ENCODE measurements at places on chromosomes 5 and 9.

DNA sequence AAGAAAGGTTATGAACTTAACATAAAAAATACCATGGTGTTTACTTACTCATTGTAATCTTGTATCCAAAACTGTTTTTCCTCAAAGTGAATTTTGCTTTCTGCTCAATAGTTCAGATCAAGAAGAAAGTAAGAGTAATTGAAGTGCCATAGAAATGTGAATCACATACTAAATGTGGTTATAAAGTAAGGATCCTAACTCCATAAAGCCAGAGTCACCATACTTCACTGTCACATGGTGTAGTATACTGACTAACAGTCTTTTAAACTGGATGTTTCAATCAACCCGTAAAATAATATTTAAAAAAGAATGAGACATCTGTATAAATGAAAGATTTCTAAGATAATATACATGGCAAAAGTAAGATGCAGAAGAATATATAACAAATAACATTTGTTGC lies 72.1 kb downstream of the NIPBL start:
- DNase-seq, result no peak

DNA sequence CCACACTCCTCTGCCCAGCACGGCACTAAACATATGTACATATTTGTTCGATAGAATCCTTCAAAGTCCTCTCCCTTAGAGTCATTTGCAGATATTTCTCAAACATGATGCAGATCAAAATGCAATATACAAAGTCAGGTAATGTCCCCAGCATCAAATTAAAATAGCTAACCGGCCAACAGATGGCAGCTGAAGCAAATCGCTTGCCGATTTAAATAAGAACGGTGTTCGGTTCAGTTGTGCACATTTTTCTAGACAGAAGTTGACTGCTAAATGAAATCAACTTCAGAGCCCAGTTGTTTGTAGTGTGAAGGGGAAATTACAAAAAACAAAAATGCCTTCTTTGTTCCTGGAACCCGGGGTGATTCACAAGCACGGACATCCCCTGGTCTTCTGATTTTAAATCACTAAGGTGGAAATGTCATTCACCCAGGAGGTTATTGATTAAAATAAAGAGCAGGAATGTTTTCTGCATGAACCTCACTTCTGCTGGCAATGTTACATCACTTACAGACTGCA lies 219.2 kb downstream of the EBF1 start:
- no peak for DNase-seq

GRCh38 chr9:2060424-2060823 lies 45.3 kb downstream of the SMARCA2 start:
- DNase-seq, result no peak

DNA sequence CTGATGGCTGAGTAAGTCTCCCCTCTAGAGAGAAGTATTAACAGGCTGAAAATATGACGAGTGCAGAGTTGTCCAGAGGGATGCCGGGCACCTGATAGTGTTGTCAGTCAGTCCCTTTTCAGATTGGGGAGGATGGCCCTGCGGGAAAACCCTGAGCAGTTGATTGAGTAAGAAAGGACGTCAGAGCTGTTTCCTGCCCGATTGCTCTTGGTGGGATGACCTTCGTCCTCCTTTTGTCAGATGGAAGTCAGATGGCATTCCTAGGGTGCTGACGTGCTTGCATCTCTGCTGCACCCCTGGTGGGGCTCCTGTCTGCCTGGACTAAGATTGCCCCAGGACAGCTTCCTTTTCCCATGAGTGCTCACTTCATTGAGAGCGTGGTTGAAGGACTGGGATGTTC lies 9.8 kb downstream of the ZNF354B start:
- no peak for DNase-seq

DNA sequence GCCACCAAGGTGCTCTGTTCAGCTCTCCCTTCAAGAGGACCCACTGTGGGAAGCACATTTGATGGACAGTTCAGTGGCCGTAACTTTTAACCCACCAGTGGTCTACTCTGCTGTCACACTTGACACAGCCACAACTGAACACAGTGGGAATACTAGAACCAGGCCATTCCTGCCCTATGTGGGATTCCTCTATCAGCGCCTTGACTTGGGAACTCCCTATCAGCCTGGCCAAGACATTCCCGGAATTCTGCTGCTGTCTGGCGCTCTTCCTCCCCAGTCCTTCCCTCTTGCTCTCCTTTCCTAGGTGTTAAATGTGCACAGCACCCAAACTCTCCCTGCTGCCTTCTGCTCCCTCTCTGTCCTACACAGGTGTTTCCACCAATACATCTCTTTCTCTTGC lies 23.1 kb upstream of the SH3PXD2B start:
- no peak for DNase-seq

- DNase-seq, result no peak
Measured at GRCh38 chr9:130930132-130930803, 8.8 kb downstream of the FIBCD1 start.

- no peak for DNase-seq
Measured at GRCh38 chr5:93130624-93131490, 450.2 kb downstream of the NR2F1-AS1 start.

DNA sequence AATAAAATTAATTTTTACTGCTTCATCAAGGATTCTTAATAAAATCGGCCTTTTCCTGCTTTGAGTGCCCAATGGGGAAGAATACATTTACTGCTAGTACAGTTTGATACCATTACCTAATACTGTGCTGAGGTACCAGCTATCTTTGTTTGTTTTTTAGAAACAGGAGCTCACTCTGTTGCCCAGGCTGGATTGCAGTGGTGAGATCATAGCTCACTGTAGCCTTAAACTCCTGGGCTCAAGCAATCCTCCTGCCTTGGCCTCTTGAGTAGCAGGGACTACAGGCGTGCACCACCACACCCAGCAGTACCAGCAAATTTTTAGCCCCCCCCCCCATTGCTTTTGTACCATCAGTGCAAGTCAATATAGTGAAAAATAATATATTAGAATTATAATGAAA lies 13.6 kb upstream of the ANKHD1 start:
- no peak for DNase-seq

GRCh38 chr5:54403885-54404416 lies 51.5 kb upstream of the HSPB3 start:
- no peak for DNase-seq

GRCh38 chr5:124040799-124041198 lies 528.8 kb downstream of the CSNK1G3 start:
- DNase-seq, result no peak

- no peak for DNase-seq
Measured at GRCh38 chr5:127887282-127887681, 184.1 kb downstream of the CCDC192 start.

DNA sequence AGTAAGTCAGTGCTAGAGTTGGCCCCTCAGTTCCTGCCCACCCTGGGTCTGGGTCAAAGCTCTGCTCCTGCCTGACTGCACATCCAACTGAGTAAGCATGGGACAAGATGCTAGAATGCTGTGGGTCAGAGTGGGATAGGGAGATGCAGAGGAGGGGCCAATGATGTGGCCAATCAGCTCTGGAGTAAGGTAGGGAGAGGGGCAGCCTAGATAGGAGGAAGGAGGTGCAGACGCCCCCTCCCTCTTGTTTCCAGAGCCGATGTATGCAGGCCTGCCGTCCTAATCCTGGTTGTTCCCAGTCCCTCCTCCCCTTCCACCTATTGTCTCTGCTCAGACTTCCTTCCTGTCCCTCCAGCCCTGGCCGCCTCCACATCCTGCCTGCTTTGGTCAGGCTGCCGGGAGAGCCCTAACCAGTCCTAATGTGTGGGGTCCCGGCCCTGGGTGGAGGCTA lies 1.3 kb downstream of the ARAP3 start:
- DNase-seq, result no peak

- peak; percentile 48 for DNase-seq
Measured at GRCh38 chr5:149834246-149834855, 104.2 kb downstream of the PPARGC1B start.

GRCh38 chr5:59831326-59832010 lies 62.1 kb downstream of the PDE4D start:
- DNase-seq, result no peak

GRCh38 chr5:172002840-172003512 lies 3.5 kb downstream of the FBXW11 start:
- DNase-seq, result no peak

DNA sequence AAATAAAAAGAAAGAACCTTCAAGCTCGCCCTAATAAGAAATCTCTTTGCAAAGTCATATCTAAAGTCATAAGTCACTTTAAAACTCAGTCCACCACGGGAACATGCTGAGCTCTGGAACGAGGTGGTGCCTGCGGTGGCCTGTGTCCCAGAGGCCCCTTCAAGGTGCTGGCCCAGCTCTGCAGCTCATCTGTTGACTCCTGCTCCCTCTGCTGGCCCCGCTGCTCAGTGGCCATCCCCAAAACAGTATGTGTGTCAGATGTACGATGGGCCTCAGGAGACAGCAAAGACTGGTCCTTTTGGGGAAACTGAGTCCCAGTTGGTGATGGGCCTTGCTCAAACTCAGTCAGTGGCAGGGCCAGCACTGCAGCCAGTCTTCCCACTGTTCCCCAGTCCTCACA lies 22.8 kb upstream of the FOXB2 start:
- no peak for DNase-seq

DNA sequence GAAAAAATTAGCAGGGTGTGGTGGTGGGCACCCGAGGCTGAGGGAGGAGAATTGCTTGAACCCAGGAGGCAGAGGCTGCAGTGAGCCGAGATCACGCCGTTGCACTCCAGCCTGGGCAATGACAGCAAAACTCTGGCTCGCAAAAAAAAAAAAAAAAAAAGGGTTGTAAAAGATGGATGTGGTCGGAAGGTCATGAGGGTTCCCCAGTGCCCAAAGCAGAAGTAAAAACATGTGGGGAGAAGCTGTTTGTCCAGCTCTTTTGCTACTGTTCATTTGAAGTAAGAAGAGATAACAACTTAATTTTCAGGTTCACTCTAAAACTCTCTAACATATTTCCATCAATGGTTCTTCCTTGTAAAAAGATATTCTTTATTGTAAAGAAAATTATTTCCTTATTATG lies 57.1 kb upstream of the GOLPH3 start:
- DNase-seq, result no peak

DNA sequence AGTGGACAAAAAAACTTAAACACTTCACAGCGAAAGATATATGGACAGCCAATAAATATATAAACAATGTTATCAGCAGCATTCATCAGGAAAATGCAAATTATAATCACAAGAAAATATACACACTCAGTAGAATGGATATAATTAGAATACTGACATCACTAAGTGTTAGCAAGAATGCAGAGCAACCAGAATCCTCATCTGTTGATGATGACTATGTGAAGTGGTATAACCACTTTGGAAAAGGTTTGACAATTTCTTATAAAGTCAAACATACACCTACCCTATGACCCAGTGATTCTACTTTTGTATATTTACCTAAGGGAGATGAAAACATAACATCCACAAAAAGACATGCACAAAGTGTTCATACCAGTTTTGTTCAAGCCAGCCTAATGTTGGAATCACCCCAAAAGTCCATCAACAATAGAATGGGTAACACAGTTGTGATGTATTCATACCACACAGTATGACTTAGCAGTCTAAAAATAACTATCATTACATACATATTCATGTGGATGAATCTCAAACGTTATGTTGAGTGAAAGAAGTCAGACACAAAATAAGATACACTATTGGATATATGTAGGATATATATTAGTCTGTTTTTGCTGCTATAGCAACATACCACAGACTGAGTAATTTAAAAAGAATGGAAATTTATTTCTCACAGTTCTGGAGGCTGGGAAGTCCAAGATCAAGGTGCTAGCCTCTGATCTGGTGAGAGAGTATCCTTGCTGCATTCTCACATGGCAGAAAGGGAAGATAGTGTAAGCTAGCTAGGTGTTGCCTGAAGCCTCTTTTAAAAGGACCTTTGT lies 148.8 kb upstream of the ADAMTSL1 start:
- DNase-seq, result no peak

- no peak for DNase-seq
Measured at GRCh38 chr9:18632632-18633403, 158.9 kb downstream of the ADAMTSL1 start.

GRCh38 chr5:18811661-18812060 lies 1176.3 kb downstream of the CDH18 start:
- DNase-seq, result no peak

GRCh38 chr5:298737-299125 lies 22.8 kb upstream of the AHRR start:
- DNase-seq, result no peak

DNA sequence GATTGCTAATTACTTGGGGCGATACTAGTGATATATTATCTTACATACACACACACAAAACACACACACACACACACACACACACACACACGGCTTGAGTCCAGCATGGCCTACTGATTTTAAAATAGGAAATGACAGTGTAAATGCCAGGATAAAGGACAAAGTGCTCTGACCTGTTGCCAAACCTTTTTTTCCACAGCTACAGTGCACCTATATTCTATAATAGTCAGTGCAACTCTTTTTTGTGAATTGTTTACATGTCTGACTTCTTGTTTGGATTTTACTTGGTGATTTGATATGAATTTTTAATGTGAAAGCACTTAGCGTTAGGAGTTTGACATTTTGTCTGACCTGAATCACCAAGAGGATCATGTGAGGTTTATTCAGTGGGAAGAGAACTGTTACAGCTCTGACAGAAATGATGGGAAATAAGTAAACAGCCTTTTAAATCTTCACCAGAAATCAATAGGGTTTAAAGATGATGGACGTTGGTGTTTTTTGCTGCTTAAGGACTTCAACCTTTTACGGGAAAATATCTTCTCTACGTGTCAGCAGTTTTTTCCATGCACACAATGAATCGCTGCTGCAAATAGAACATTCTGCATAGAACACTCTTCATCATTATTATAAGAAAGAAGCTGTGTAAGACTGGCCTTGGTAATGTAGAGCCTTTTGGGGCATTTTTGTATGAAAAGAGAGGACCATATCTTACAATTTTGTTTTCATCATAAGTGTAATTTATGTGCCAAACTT lies 218.5 kb downstream of the RANBP17 start:
- DNase-seq, result no peak

DNA sequence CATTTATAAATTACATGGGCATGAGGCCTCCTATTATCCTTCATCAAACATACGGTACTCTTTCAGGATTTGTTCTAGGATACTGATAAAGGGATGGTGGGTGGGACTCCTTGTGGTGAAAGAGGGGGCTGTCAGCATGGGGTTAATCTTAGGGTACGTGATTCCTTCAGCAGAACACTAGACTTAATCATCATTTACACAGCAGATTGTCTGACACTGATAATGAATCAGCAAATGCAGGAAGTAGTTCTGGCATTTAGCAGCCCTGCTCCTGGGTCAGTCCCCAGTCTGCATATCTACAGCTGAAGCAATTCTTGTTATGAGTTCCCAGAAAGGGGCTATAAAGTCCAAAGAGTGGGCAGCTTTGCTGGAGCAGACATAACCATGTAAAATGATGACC lies 384.6 kb downstream of the SPOCK1 start:
- no peak for DNase-seq

- no peak for DNase-seq
Measured at GRCh38 chr9:124788542-124789217, 11.7 kb downstream of the OLFML2A start.

GRCh38 chr5:127686424-127686823 lies 16.8 kb upstream of the CCDC192 start:
- no peak for DNase-seq

- DNase-seq, result no peak
Measured at GRCh38 chr5:108125771-108126511, 256.0 kb downstream of the FBXL17 start.

GRCh38 chr5:98917433-98917832 lies 11.4 kb downstream of the CHD1 start:
- DNase-seq, result no peak
